NCI-H460 (cell line): ENCODE measurements at places on chromosomes 2 and 18.

DNA sequence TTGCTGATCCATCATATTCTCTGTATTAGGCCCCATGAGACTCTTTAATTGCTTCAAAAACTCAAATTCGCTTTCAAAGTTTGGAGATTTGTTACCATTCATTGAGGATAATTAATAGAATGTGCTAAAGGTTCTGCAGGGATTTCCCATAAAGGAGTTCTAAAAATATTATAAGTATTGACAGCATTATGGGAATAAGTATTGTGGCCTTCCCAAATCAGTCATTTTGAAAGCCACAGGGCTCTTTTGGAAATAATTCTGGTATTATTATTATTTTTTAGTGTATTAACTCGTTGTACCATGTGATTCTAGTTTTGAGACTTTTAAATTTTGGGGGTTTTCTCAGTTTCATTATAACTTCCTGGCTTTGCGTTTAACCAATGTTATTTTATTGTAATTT lies 37.1 kb downstream of the LCLAT1 start:
- no peak for DNase-seq

GRCh38 chr18:36697905-36698304 lies 130.9 kb downstream of the TPGS2 start:
- DNase-seq = no peak

DNA sequence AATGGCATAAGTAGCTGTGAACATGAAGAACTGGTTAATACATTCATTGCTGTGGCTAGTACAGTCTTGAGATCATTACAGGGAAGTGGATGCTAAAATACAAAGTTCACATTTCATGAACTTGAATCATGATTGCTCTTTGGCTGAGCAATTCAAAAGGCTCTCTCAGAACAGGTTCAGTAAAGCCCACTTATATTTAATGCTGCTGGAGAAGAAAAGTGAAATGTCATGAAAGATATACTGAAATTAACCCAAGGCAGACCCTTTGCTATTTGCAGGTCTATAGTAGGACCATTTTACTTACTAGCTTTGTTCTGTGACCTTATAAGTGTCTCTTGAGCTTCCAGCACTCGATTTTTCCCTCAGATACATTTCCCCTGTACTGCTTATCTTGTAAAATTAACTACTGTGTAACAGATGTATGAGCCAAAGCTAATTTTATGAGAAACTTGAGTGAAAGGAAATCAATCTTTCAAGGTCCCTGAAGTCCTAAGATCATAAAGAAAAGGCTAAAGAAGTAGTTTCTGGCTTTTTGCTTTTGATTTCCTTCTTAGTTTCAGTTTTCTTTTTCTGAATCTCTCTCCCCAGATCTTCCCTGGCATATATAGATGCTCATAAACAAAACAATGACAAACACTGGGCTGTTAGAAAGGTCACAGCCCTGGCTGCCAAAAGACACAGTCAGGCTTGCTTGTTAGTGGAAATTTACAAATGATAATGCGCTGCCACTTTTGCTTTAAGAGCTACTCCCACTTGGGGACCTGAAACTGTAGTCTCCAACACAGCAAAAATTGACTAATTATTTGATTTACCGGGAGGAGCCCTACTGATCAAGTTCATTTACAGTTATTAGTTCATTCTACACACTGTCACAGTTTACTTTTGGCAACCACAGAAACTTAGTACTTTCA lies 132.7 kb upstream of the XPO1 start:
- peak; percentile 47 for DNase-seq

GRCh38 chr2:128371648-128372345 lies 53.1 kb upstream of the HS6ST1 start:
- no peak for DNase-seq

- DNase-seq = no peak
Observed at GRCh38 chr2:195821566-195821932, 164.5 kb downstream of the SLC39A10 start.

- DNase-seq = peak; percentile 77
Observed at GRCh38 chr2:227890495-227891079, 19.2 kb downstream of the DAW1 start.

- no peak for DNase-seq
Observed at GRCh38 chr2:235270291-235270690, 223.6 kb upstream of the AGAP1 start.

DNA sequence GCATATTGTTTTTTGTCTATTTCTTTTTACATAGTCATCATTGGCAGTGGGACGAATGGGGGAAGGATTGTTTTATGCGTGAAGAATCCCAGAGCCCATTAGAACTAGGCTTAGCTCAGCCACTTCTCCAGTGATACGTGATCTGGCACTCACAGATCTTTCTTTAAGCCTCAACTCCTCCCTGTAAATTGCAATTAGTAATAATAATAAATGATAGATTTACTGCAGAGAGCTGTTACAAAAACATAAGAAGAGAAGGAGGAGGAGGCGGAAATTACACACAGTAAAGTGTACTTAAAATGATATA lies 629.3 kb downstream of the NRXN1 start:
- no peak for DNase-seq

DNA sequence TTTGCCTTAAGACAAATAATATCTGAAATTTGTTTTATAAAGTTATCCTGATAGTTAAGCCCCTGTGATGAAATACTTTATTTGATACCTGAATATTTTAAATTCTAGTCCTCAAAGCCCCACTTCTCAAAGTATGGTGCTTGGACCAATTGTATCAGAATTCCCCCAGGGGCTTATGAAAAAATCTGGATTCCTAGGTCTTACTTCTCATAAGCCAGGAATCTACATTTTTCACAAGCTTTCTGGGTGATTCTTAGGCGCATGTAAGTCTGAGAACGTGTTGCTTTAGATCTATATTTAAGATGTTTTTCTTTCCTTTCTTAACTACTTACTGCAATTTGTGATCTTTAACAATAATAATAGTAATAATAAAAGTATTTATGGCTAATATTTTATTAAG lies 53.1 kb downstream of the MYO1B start:
- DNase-seq = no peak

GRCh38 chr18:74516271-74517235 lies 17.7 kb upstream of the CNDP1 start:
- DNase-seq = no peak

DNA sequence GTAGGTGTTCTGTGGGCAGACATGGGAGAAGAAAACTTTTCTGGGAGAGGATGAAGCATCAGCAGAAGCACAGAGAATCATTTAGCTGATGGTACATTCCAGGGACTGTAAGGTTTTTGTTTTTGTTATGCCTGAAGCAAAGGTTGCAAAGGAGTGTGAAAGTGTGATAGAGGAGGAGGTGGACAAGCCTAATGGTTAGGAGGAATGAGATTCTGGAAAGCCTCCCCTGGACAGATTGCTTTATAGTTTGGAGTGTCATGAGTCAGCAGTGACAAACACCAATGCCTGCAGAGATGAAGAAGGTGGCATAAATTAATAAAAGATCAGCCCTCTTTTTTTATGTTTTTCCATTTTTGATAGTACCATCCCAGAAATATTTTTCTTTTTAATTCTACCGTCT lies 171.6 kb upstream of the BOD1L2 start:
- DNase-seq = no peak

GRCh38 chr2:52526735-52527134 lies 1240.9 kb upstream of the CHAC2 start:
- DNase-seq = no peak

- DNase-seq = no peak
Observed at GRCh38 chr18:57923611-57924010, 120.4 kb upstream of the NEDD4L start.

- DNase-seq = no peak
Observed at GRCh38 chr2:227848586-227848985, 22.8 kb upstream of the DAW1 start.

DNA sequence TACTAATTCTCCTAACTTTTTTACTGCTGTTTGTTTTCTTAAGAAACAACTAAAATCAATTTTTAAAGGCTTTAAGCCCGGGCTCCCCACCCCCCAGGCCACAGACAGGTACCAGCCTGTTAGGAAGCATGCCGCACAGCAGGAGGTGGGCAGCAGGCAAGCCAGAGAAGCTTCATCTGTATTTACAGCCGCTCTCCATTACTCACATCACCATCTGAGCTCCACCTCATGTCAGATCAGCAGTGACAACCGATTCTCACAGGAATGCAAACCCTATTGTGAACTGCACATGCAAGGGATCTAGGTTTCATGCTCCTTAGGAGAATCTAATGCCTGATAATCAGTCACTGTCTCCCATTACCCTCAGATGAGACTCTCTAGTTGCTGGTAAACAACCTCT lies 517.0 kb downstream of the NRXN1 start:
- DNase-seq = no peak

- no peak for DNase-seq
Observed at GRCh38 chr18:36432880-36433555, 135.5 kb downstream of the FHOD3 start.

DNA sequence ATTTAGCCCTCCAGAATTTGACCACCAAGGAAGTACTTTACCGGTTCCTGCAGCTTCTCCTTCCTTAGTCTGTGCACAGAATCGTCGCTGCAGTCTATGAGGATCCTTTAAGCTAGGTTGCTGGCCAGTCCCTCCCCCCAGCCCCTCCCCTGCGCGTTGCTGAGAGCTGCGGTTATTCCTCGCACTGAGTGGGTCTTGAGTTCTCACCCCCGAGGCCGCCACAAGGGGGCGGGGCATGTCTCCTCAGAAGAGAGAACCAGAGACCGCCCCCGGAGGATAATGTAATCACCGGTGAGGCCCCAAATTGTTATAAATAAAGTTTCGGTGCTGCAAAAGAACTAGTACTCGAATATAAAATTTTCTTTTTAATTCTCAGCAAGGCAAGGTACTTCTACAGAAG lies 1184.9 kb upstream of the CDH2 start:
- DNase-seq = no peak

- no peak for DNase-seq
Observed at GRCh38 chr18:59980188-59980637, 80.4 kb downstream of the PMAIP1 start.

- DNase-seq = no peak
Observed at GRCh38 chr2:37205689-37206341, 9.5 kb downstream of the CEBPZOS start.

DNA sequence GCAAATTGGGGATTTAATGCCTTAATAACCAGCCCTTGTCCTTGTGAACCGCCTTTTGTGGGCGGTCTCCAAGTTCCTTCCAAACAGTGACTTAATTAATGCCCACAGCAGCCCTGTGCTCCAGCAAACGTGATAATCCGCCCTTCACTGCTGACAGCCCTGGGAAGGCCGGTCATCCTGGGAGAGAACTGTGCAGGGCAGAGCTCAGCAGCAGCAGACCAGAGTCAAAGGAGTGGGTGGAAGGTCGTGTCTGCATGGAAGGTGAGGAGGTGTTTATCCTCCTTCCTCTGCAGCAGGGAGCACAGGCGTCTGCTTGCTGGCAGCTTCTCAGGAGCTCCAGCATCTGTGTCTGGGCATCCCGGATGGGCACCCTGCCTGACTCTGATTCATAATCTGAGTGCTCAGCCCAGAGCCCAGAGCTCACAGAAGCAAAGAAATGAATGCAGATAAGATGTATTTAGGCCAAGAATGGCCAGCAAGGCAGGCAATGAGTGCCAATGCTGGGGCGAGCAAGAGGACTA lies 270.0 kb upstream of the PXDN start:
- DNase-seq = no peak

GRCh38 chr2:48527226-48527885 lies 2.6 kb upstream of the STON1 start:
- no peak for DNase-seq

- no peak for DNase-seq
Observed at GRCh38 chr2:227761740-227762476, 16.2 kb downstream of the SCYGR8 start.

GRCh38 chr2:238523158-238524110 lies 96.7 kb downstream of the ASB1 start:
- no peak for DNase-seq

GRCh38 chr2:85503168-85503850 lies 35.7 kb upstream of the MAT2A start:
- DNase-seq = no peak

- DNase-seq = no peak
Observed at GRCh38 chr2:23449831-23450331, 64.9 kb downstream of the KLHL29 start.

GRCh38 chr18:48754993-48755473 lies 195.7 kb downstream of the SMAD7 start:
- DNase-seq = no peak

DNA sequence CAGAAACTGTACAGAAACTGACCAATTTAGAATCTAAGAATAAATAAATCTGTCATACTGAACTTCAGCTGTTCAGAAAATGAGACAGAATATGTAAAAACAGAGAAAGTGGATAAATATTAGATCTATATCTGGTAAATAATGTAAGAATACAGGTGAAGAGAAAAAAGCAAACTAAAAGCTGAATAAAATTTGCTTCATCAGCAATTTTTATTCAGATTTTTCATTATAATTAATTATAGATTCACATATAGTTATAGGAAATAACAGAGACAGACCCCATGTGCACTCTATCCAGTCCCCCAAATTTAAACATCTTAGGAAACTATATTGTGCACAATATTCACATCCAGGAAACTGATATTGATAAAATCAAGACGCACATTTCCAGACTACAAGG lies 299.2 kb downstream of the EXOC6B start:
- no peak for DNase-seq

- DNase-seq = no peak
Observed at GRCh38 chr2:60466161-60466702, 87.2 kb downstream of the BCL11A start.

GRCh38 chr2:70759446-70759845 lies 8.6 kb downstream of the ADD2 start:
- DNase-seq = no peak

- no peak for DNase-seq
Observed at GRCh38 chr2:53177327-53177726, 590.3 kb upstream of the CHAC2 start.
